ENCODE measurements at places on chromosomes 3 and 15.

- DNase-seq: no peak
- no peak overlapping the region for H3K4me3 ChIP-seq
- no peaks in the 10 kb centered on the region for H3K27me3 ChIP-seq
These were observed 139.6 kb downstream of the TMCO5A start for GRCh38 chr15:38074029-38074428.

GRCh38 chr3:79038057-79038456, 729.7 kb downstream of the ROBO1 start:
- H3K27me3 ChIP-seq: no peaks in the 10 kb centered on the region
- no peaks in the 10 kb centered on the region for H3K36me3 ChIP-seq
- H3K4me1 ChIP-seq: no peaks in the 10 kb centered on the region

- H3K4me1 ChIP-seq: no peaks in the 10 kb centered on the region
- H3K4me3 ChIP-seq: no peak overlapping the region
- no peaks in the 10 kb centered on the region for H3K27me3 ChIP-seq
- DNase-seq: no peak
- H3K27ac ChIP-seq: no peak overlapping the region
- H3K36me3 ChIP-seq: no peaks in the 10 kb centered on the region
These were observed 1138.4 kb downstream of the SI start for GRCh38 chr3:163939926-163940325.

- H3K27ac ChIP-seq: no peak overlapping the region
- H3K4me1 ChIP-seq: no peaks in the 10 kb centered on the region
- no peak for DNase-seq
- H3K27me3 ChIP-seq: no peaks in the 10 kb centered on the region
- H3K36me3 ChIP-seq: no peaks in the 10 kb centered on the region
These were observed 88.9 kb upstream of the CBLB start for GRCh38 chr3:105957722-105958121.

GRCh38 chr3:145133281-145133680, 1027.7 kb downstream of the PLOD2 start:
- H3K4me1 ChIP-seq: no peaks in the 10 kb centered on the region
- no peaks in the 10 kb centered on the region for H3K36me3 ChIP-seq
- no peak overlapping the region for H3K4me3 ChIP-seq

Data from vagina (tissue), 2 donors.